CD4-positive, CD25-positive, alpha-beta regulatory T cell (primary cell): ENCODE measurements at places on chromosomes 11 and 22. TPM values are rescaled to one million over a fixed set of nuclear protein-coding genes. Genes with fewer than 3 reads are reported as not detected.

- peaks cover 9% of the 10 kb centered on the region for H3K4me1 ChIP-seq
- H3K27me3 ChIP-seq, result peaks cover 7% of the 10 kb centered on the region
- H3K36me3 ChIP-seq, result no peaks in the 10 kb centered on the region
- DNase-seq, result no peak
Measured at GRCh38 chr11:1733009-1733715, 17.2 kb downstream of the IFITM10 start.

DNA sequence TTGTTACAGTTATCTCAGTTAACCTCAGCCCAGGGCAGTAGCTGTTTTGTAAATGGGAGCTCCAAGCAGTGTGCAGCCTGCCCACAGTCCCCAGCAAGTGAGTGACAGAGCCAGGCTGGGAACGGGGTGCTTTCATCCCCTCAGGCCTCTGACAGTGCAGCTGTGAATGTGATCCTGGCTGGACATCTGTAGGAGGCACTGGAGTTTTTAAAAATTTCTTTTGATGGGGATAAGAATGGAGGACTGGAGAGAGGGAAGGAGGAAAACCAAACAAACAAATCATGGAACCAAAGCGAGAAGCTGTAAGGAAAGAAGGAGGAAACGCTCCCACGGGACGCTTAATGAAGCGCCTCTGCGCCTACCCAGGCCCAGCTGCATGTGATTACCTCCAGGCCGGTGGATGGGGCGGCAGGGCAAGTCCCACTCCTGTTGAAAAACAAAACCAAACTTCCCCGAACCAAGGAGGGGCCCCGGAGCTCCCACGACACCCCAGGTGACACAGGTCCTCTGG lies 40.6 kb downstream of the SCUBE1 start:
- no peaks in the 10 kb centered on the region for H3K36me3 ChIP-seq
- no peaks in the 10 kb centered on the region for H3K27me3 ChIP-seq
- no peaks in the 10 kb centered on the region for H3K4me1 ChIP-seq
- H3K4me3 ChIP-seq, result no peak overlapping the region
- DNase-seq, result no peak
- no peak overlapping the region for H3K27ac ChIP-seq

DNA sequence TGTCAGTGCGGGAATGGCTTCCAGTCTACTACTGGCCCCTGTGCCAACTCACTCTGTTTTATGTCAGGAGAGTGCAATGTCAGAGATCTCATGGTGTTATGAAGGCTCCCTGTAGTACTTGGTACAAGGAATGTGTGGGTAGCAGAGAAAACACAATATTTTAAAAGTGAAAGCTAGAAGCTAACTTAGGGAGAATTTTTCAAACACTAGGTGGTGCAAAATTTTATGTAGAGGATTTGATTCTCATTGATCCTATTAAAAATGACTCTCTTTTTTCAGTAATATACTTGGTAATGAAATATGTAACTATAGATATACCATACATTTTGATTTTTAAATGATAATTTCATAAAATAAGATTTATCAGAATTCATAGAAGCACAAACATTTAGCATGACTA lies 134.7 kb downstream of the JRKL start:
- H3K36me3 ChIP-seq, result no peaks in the 10 kb centered on the region
- H3K27me3 ChIP-seq, result peaks cover 2% of the 10 kb centered on the region
- H3K4me3 ChIP-seq, result no peak overlapping the region
- H3K27ac ChIP-seq, result no peak overlapping the region
- no peaks in the 10 kb centered on the region for H3K4me1 ChIP-seq

The NRGN gene
- total RNA-seq, result 58.8 TPM

The B3GAT1 gene
- total RNA-seq, result 1.9 TPM

DNA sequence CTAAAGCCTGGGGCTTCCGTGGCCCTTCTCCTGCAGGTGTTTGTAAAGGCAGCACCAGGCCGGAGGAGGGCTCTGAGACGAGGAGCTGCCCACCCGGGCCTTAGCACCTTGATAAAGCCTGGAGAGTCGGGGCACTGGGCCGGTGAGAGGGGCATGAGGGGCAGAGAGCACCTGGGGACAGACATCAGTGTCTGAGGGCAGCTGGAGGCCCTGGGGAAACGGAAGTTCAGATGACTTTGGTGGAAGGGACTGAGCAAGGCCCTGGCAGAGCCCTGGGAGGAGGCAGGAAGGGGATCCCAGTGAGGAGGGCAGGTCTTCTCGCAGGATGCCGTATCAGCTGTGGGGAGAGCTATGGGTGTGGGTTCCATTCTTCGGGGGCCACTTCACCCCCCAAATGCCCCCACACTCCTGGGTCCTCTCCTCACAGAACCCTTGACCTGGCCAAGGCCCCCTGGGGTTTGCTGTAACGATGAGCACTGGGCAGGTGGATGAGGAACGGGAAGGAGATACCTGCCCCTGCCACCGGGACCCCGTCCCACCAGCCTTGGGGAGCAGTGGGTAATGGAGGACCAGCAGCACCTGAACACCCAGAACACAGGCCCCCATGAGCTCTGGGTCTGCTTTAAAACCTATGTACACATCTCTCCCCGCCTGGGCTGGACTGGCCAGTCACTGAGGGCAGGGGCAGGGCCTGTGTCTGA lies 7.4 kb downstream of the C1QTNF6 start:
- no peaks in the 10 kb centered on the region for H3K27me3 ChIP-seq
- H3K4me1 ChIP-seq, result peaks cover 50% of the 10 kb centered on the region
- no peaks in the 10 kb centered on the region for H3K36me3 ChIP-seq
- H3K4me3 ChIP-seq, result no peak overlapping the region

The LRRC4C gene
- total RNA-seq, result not detected

DNA sequence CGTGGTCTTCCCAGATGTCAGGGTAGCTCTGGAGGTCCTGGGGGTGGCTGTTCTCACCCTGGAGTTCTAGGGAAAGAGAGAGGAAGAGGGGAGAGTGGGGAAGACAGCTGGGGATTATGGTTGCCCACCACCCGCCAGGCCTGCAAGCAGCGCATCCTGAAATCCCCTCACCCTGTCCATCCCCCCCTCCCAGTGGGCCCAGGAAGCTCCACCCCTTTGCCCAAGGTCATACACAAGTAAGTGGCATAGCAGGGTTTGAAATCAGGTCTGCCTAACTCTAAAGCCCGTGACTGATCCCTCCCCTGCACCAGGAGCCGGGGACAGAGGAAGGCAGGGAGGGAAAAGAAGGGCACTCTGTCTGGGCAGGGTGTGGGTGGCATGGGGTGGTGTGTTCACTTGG lies 105.3 kb downstream of the NECTIN1 start:
- H3K27me3 ChIP-seq, result no peaks in the 10 kb centered on the region
- DNase-seq, result no peak
- no peak overlapping the region for H3K27ac ChIP-seq
- no peaks in the 10 kb centered on the region for H3K4me1 ChIP-seq
- no peak overlapping the region for H3K4me3 ChIP-seq
- H3K36me3 ChIP-seq, result no peaks in the 10 kb centered on the region

DNA sequence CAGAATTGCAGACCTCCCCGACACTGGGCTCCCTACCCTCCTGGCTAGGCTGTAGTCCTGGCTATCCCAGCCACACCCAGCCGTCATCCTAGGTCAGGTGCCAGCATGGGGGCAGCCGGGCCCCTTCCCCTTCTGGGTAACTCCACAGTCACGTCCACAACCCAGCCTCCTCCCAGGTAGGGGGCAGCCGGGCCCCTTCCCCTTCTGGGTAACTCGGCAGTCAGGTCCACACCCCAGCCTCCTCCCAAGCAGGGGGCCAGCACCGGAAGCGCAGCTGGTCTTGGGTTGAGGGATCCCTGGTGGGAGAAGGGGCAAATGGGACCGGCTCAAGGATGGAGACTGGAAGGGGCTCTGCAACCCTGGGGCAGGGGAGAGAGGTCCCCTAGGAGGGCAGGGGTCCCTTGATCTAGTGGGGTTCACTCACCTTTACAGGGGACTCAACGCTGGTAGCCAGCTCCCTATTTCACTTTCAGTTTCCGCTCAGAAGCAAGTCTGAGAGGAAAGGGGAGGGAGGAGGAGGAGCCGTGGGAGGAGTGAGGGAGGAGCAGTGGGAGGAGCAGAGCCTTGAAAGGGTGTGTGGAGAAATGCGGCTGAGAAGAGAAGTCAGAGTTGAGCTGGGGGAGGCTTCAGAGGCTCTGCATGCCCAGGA lies at the start of gene TRIM21:
Gene TRIM21 (minus strand): TSS at position 494 of the 649 bp plus-strand sequence. CDS start 3,293 bp downstream, outside the sequence.
- peaks cover 2% of the 10 kb centered on the region for H3K27me3 ChIP-seq
- H3K4me3 ChIP-seq, result peak within 1 kb of the TSS; percentile 90
- peaks cover 20% of the 10 kb centered on the region for H3K36me3 ChIP-seq

DNA sequence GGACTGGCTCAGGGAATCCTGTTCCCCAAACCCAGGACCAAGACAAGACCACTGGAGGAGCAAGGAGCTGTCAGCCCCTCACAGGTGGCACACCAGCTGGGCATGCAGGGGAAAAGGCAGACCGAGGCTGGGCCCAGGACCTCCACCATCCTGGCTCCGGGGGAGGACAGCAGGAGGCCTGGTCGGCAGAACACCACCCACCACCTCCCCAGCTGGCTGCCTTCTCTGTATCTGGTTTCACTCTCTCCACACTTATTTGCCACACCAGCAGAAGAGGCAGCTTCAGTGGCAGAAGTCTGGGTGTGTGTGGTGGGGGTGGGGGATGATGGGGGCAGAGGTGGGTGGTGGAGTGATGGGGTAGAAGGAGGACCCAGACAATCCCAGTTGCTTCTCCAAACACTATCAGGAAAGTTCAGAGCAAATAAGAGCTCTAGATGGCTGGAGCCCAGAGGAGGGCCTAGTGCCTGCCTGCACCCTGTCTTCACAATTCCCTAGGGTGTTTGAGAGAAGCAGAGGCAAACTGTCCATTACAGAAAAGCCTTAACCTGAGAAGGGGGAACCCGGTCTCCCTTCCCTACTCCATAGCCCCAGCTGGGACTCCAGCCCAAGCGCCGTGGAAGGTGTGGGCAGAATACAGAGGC lies 51.9 kb upstream of the CDON start:
- no peaks in the 10 kb centered on the region for H3K36me3 ChIP-seq
- H3K4me3 ChIP-seq, result no peak overlapping the region
- H3K4me1 ChIP-seq, result no peaks in the 10 kb centered on the region
- DNase-seq, result no peak
- H3K27me3 ChIP-seq, result no peaks in the 10 kb centered on the region

DNA sequence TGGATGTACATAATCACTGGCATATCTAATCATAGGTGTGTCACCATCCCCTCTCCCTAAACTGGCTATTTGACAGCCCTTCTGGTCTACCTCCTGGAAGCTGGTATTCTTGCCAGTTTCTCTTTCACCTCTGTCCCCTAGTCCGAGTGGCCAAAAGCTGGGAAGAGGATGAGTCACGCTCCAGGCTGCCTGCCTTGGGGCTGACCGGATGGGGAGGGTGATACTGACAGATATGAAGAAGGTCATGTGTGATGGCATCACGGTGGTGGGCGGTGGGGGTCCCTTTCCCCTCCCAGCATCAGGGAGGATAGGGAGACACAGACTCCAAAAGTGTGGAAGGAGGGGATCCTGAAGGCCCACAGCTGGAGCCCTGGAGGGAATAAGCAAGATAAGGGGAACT lies 4.8 kb downstream of the OAF start:
- no peak overlapping the region for H3K4me3 ChIP-seq
- peaks cover 2% of the 10 kb centered on the region for H3K27me3 ChIP-seq
- no peak overlapping the region for H3K27ac ChIP-seq
- H3K36me3 ChIP-seq, result no peaks in the 10 kb centered on the region
- H3K4me1 ChIP-seq, result peaks cover 6% of the 10 kb centered on the region

DNA sequence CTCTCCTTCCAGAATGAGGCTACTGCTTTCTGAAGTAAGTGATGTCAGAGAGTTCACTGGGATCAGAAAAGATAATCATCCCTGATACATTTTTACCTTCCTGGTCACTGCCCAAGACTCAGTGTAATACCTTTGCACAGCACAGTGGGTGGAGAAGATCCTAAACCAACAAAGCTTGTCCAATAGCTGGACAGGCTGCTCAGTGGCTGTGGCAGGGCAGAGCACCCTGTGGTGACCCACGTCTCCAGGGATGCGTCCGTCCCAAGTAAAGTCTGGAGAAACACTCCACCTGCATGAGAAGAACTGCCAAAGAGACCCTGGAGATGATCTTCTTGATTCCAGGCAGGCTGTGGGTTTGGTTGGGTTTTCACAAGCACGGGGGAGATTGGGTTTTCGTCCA lies 31.0 kb upstream of the TLCD5 start:
- no peak overlapping the region for H3K4me3 ChIP-seq
- DNase-seq, result no peak
- no peaks in the 10 kb centered on the region for H3K36me3 ChIP-seq
- H3K27ac ChIP-seq, result no peak overlapping the region

The RAB36 gene
- 0.17 TPM for total RNA-seq

The TESMIN gene
- 6.4 TPM for total RNA-seq

The TRIM48 gene
- total RNA-seq, result not detected

The TSPAN32 gene
- 60.0 TPM for total RNA-seq

GRCh38 chr22:35835998-35836691 lies 118.5 kb downstream of the APOL5 start:
- no peaks in the 10 kb centered on the region for H3K4me1 ChIP-seq
- no peak overlapping the region for H3K27ac ChIP-seq
- no peak for DNase-seq

DNA sequence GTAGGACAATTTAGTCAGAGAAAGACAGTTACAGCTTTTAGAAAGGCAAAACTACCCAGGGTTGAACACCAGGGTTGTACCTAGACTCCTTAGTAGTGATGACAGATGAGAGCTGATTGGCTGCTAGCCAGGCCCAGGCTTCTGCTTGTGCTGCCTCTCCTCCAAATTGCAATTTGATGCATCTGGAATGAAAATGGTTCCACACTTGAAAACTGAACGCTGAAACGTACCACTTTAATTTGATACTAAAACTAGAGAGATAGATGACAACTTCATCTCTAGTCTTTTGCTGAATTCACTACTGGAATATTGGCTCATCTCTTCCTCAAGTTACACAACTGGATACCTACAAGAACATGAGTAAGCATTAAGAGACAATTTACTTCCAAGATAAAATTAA lies 19.2 kb upstream of the FNBP4 start:
- H3K36me3 ChIP-seq, result peaks cover 60% of the 10 kb centered on the region
- no peak overlapping the region for H3K27ac ChIP-seq
- DNase-seq, result no peak
- no peaks in the 10 kb centered on the region for H3K27me3 ChIP-seq
- H3K4me3 ChIP-seq, result no peak overlapping the region
- H3K4me1 ChIP-seq, result no peaks in the 10 kb centered on the region

DNA sequence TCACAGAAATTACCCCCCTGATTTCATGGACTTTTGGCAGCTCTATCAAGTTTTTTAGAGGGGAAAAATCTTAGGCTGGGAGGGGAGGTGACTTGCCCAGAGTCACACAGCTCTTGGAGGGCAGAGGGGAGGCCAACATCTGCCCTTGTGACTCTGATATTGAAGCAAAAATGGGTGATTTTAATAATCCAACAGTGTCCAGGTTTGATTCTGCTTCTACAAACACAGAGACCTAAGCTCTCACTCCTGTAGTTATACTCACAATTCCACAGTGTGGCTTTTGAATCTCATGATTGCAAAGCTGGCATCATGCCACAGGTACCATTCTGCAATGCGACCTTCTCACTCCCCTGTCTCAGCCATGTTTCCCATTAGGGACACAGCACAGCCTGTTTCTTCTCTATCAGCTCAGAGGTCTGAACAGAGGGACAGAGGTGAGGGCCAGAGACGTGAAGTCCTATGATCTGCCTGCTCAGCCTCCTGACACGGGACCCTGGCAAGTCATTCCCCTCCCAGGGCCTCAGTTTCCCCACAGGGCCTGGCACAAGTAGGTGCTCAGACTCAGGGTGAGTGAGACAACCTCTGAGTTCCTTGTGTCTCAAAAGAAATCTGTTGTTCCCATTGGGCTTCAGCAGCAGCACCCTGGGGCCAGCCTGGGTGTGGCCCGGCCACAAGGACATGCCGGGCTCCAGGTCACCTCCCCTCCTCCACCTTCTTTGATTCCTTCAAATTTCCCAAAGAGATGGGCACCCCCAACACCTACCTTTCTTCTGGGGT lies 766 bp downstream of the APOL2 start:
- H3K27me3 ChIP-seq, result no peaks in the 10 kb centered on the region
- peak overlapping the region; percentile 81 for H3K27ac ChIP-seq
- peaks cover 27% of the 10 kb centered on the region for H3K36me3 ChIP-seq
- peaks cover 38% of the 10 kb centered on the region for H3K4me1 ChIP-seq
